ENCODE measurements at places on chromosomes 3 and 15. TPM values are rescaled to one million over a fixed set of nuclear protein-coding genes. Genes with fewer than 3 reads are reported as not detected.

GRCh38 chr15:33506781-33507296, 196.1 kb downstream of the RYR3 start:
- no peak overlapping the region for H3K27ac ChIP-seq
- H3K4me1 ChIP-seq: no peaks in the 10 kb centered on the region
- no peaks in the 10 kb centered on the region for H3K27me3 ChIP-seq

DNA sequence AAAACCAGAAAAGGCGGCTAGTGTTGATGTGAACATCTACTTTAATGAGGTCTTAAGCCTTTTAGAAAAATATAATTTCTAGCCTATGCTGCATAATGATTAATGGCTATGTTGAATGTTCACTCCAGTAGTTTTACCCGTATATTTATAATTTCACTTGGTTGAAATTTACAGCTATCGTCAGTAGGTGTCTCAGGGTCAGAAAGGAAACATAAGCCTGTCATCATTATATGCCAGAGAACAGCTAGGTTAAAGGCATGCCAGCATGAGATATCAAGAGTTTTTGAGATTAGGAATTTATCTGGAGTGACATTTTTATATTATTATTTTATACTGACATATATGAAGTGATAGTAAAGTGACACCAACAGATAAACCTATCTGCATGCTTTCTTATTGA, 904.1 kb downstream of the OTOL1 start:
- no peak overlapping the region for H3K27ac ChIP-seq
- no peaks in the 10 kb centered on the region for H3K27me3 ChIP-seq
- DNase-seq: no peak
- no peaks in the 10 kb centered on the region for H3K4me1 ChIP-seq

FBXW12 gene
- total RNA-seq: not detected

- DNase-seq: no peak
Measured at GRCh38 chr3:43366481-43366880, 80.1 kb downstream of the SNRK start.

DNA sequence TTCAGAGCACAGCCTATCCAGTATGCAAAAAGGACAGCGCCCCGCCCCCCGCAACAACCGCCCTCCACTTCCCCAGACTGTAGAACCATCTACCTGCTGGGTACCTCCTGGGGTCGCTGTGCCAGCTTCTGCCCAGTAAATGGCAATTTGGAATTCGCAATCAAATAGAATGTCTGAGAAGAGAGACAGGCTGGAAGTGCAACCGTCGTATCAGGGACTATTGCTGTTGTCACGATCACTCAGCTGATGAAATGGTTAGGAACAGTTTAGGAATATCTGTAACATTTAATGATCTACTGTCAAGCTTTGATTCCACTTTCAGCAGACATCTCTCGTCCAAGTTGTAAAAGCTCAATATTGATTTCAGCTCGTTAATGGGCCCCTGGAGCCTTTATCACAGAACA, 13.3 kb upstream of the PARL start:
- no peak overlapping the region for H3K4me3 ChIP-seq
- DNase-seq: no peak
- no peaks in the 10 kb centered on the region for H3K36me3 ChIP-seq
- H3K27ac ChIP-seq: no peak overlapping the region

LIPC gene
- 0.64 TPM for total RNA-seq

DNA sequence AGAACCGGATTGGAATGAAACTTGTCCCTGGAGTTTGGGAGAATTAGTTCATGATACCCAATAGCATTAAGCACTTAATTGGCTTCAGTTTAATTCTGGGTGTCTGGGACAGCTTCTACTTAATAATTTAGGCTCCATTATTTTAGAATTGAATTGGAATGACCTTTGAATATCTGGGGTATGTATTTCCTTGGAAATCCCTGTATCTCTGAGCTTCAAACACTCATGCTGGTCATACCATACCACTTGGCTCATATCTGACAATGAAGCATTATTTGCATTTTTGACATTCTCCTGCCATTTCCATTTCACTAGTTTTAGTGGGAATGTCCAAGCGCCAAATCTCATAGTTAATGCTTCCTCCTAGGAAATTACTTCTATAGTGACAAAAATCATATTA, 393.1 kb downstream of the DIPK2A start:
- no peaks in the 10 kb centered on the region for H3K27me3 ChIP-seq
- no peak overlapping the region for H3K27ac ChIP-seq
- DNase-seq: no peak
- H3K4me1 ChIP-seq: no peaks in the 10 kb centered on the region

- DNase-seq: no peak
- no peak overlapping the region for H3K4me3 ChIP-seq
- no peak overlapping the region for H3K27ac ChIP-seq
- H3K27me3 ChIP-seq: no peaks in the 10 kb centered on the region
Measured at GRCh38 chr3:127970966-127971592, 56.0 kb downstream of the KBTBD12 start.

MEIS2 gene
- 26.7 TPM for total RNA-seq

- peak overlapping the region; percentile 24 for H3K27ac ChIP-seq
- no peak for DNase-seq
- H3K36me3 ChIP-seq: no peaks in the 10 kb centered on the region
- H3K27me3 ChIP-seq: no peaks in the 10 kb centered on the region
- H3K4me3 ChIP-seq: no peak overlapping the region
Measured at GRCh38 chr3:28901018-28901417, 379.9 kb upstream of the RBMS3 start.

CAMP gene
- total RNA-seq: not detected

ACSBG1 gene
- not detected for total RNA-seq

- H3K27ac ChIP-seq: peak overlapping the region; percentile 25
- H3K36me3 ChIP-seq: no peaks in the 10 kb centered on the region
- no peak overlapping the region for H3K4me3 ChIP-seq
- no peak for DNase-seq
- H3K4me1 ChIP-seq: peaks cover 9% of the 10 kb centered on the region
Measured at GRCh38 chr15:45203182-45203581, 15.4 kb upstream of the SHF start.

GLDN gene
- total RNA-seq: 21.8 TPM

SATB1 gene
- 28.4 TPM for total RNA-seq

Measured in upper lobe of right lung (tissue), 1 donor.